ENCODE measurements at places on chromosomes 2 and 18. TPM values are rescaled to one million over a fixed set of nuclear protein-coding genes. Genes with fewer than 3 reads are reported as not detected.

The CIB4 gene
- not detected for total RNA-seq

The HSPE1 gene
- total RNA-seq: 347 TPM

The POTEJ gene
- total RNA-seq: not detected

The MYOM1 gene
- total RNA-seq: 0.17 TPM

The BUB1 gene
- total RNA-seq: 144 TPM

The MAP2 gene
- 0.87 TPM for total RNA-seq

The NABP1 gene
- 3.2 TPM for total RNA-seq

The PARD3B gene
- 4.3 TPM for total RNA-seq

The TLX2 gene
- 0.20 TPM for total RNA-seq

The C1QL2 gene
- 0.81 TPM for total RNA-seq

The CXCR1 gene
- total RNA-seq: not detected

The MMADHC gene
- 149 TPM for total RNA-seq

The MEX3C gene
- 99.2 TPM for total RNA-seq

The FOXD4L1 gene
- not detected for total RNA-seq

The NAB1 gene
- 36.9 TPM for total RNA-seq

The ALPP gene
- 0.20 TPM for total RNA-seq

The DRC1 gene
- total RNA-seq: not detected

The TMEM214 gene
- total RNA-seq: 53.9 TPM

The ANKRD30B gene
- not detected for total RNA-seq

The EXOC6B gene
- 40.1 TPM for total RNA-seq
